ENCODE measurements at places on chromosomes 4 and X.
A peak's percentile ranks its signal among the peaks of the same experiment; 100 is the strongest.

GRCh38 chrX:41095908-41096307 lies 10.7 kb downstream of the USP9X start:
- DNase-seq = no peak

DNA sequence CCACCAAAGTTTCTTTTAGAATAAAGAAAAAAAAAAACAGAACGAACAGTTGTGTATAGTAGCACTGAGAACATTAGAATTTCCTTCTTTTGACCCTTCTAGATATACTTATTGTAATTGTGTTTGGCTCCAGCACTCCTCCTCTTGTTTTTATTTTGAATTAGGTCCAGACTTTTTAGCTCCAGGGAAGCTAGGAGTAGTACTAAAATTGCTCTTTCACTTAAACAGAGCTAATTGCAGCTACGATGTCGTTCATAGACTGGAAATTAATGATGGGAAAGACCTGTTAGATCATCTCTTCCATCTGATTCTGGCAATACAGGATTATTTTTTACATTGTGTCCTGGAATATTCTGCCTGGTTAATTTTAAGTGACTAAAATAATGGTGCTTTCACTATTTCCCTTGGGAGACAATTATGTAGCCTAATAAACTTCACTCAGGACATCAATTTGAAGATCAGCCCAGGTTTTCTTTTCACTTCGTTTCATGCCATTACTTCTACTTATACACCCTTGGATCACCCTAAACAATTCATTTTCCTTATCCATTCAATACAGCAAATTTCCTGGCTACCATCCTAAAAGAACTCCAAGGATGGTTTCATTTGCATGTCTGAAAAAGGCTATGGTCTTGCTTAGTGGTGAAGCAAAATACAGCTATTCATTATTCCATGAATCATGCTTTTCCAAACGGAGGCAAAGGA lies 480.8 kb upstream of the TECRL start:
- DNase-seq = no peak

DNA sequence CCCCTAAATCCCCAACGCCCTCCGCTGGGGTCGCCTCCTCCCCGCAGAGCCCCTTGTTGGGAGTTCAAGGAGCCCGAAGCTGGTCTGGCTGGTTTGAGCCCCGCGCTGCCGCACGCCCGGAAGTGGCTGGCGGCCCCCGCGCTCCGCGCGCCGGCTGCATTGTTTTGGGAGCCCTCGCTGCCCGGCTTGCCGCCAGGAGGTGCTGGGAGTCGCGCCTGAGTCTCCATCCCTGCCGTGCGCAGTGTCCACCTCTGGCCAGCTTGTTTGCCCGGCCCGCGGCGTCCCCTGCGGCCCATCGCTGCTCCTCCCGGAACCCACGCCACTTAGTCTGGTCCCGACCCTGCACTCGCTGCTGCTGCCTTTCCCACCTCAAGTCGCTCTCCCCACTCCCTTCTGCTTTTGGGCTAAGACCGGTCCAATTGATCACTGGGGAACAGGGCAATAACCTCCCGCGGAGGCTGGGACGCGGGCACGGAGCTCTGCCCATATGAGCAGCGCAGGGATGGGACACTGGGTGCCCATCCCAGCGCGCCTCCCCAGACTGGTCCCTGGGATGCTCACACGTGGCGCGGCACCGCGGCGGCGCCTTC lies 2.2 kb upstream of the SFRP2 start:
- peak; percentile 64 for DNase-seq

DNA sequence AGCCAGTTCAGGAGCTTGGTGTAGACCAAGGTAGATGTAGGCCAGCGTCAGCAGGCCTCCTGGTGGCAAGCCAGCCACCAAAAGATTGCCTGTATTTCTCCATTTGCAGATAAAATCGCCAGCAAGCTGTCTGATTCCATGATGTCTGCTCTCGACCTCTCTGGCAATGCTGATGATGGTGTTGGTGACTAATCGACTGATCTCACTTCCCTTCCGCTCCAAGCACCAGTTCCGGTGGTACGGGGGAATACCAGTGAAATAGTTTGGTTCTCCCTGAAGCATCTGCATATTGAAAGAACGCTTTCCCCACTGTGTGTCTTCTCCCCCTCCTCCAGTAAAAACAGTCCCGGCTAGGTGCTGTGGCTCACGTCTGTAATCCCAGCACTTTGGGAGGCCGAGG lies 30.4 kb downstream of the GNL3L start:
- no peak for DNase-seq

GRCh38 chr4:17665346-17665745 lies 50.9 kb downstream of the MED28 start:
- no peak for DNase-seq

DNA sequence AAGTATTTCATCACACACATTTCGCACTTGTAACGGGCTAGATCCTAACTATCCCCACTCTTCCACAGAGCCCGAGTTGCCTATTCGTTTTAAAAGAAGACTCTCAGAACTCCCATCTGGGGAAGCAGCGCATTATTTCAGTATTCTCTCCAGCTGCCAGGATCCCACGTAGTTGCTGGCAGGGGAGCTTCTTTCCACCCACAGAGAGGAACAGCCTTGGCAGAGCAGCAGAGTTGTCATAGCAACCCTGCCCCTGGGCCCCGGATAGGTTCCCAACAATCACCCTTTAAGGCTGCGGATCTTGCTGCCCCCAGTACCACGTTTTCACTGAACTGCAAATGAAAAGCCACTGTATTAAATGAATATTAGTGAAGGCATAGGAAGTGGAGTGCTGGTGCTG lies 106.7 kb downstream of the GPM6A start:
- no peak for DNase-seq

- no peak for DNase-seq
These were observed 349.7 kb upstream of the GALNT7 start for GRCh38 chr4:172818901-172819300.

- peak; percentile 79 for DNase-seq
These were observed 4.7 kb upstream of the NKX6-1 start for GRCh38 chr4:84503495-84504437.

DNA sequence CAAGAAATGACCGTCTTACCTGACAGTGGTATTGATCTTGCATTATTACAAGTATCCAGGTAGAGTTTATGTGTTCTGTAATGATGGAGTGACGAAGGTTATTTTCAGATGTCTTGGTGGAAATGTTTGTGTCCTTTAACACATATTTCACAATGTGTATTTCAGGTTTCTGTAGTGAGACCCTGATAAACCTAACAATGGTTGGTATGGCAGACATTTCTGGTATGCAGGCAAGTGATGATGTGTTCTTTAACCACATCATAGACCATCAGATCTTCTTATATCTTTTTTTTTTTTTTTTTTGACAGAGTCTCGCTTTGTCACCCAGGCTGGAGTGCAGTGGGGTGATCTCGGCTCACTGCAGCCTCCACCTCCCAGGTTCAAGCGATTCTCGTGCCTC lies 14.6 kb upstream of the ATXN3L start:
- DNase-seq = no peak
